ENCODE measurements at places on chromosomes 13 and 19. TPM values are rescaled to one million over a fixed set of nuclear protein-coding genes. Genes with fewer than 3 reads are reported as not detected.

- H3K36me3 ChIP-seq, result no peaks in the 10 kb centered on the region
- H3K27me3 ChIP-seq, result peaks cover 17% of the 10 kb centered on the region
- H3K4me3 ChIP-seq, result no peak overlapping the region
- no peak for DNase-seq
Measured at GRCh38 chr13:112341976-112342735, 34.0 kb upstream of the SPACA7 start.

DNA sequence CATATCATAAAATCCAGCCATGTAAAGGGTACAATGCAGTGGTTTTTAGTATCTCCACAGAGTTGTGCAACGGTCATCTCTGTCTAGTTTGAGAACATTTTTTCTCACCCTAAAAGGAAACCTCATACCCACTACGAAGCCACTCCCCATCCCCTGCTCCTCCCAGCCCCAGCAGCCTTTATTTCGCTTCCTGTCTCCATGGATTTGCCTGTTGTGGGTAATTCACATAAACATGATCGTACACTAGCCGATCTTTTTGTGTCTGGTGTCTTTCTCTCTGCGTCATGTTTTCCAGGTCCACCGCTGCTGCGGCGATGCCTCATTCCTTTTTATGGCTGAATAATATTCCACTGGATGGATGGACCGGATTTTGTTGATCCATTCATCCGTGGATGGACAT is 28.6 kb downstream of the BICRA start:
- no peaks in the 10 kb centered on the region for H3K27me3 ChIP-seq
- H3K4me3 ChIP-seq, result no peak overlapping the region
- peaks cover 21% of the 10 kb centered on the region for H3K4me1 ChIP-seq
- H3K27ac ChIP-seq, result peak overlapping the region; percentile 1

- no peaks in the 10 kb centered on the region for H3K4me1 ChIP-seq
- H3K36me3 ChIP-seq, result no peaks in the 10 kb centered on the region
- peaks cover 9% of the 10 kb centered on the region for H3K27me3 ChIP-seq
- H3K4me3 ChIP-seq, result no peak overlapping the region
- no peak for DNase-seq
Measured at GRCh38 chr13:39401046-39401705, 201.8 kb downstream of the LHFPL6 start.

GRCh38 chr19:34452723-34453122 is 24.5 kb downstream of the UBA2 start:
- H3K4me3 ChIP-seq, result no peak overlapping the region
- H3K27me3 ChIP-seq, result no peaks in the 10 kb centered on the region
- H3K27ac ChIP-seq, result no peak overlapping the region
- no peak for DNase-seq
- H3K36me3 ChIP-seq, result peaks cover 53% of the 10 kb centered on the region

DNA sequence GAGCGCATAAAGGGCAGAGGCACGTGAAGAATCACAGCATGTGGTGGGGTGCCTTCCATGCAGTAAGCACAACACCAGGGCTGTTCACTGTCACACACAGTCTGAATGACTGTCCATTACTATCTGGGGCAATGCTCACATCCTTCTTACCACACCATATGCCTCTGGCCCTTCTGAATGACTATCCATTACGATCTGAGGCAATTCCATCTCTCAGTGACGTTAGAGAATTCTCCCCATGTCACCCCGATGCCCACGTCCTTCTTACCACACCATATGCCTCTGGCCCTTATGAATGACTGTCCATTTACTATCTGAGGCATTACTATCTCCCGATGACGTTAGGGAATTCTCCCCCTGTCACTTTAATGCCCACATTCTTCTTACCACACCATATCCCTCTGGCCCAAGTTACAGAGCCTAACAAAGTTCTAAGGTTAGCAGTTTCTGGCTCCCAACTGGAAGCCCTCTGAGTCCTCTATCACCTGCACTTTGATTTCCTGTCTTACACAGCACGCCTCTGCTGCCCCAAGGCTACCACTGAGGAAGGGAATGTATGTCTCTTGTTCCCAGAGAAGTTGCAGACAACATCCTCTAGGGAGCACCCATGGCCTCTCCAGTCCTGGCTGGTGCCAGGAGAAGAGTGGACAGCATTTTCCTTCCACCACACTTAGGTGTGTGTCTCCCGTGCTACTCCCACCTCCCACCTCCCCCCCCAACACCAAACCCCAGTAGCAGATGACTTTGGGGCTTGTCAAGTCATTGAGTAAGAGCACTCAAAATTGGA is 154.8 kb downstream of the COG6 start:
- no peaks in the 10 kb centered on the region for H3K4me1 ChIP-seq
- no peaks in the 10 kb centered on the region for H3K27me3 ChIP-seq
- no peaks in the 10 kb centered on the region for H3K36me3 ChIP-seq

The ZNF331 gene
- 19.5 TPM for total RNA-seq

The ZNF677 gene
- 8.8 TPM for total RNA-seq

All from activated CD4-positive, alpha-beta T cell treated with anti-CD3 and anti-CD28 coated beads, Interleukin-2, amount 10 ng/mL, durations not matched to agents 7 days and 5 days (primary cell).